Activated CD4-positive, alpha-beta T cell treated with anti-CD3 and anti-CD28 coated beads, Interleukin-2, amount 50 U/mL, for 4 hours (primary cell): ENCODE measurements at places on chromosomes 5 and 9.

GRCh38 chr9:130634801-130635200, 29.6 kb upstream of the PRDM12 start:
- DNase-seq: no peak

GRCh38 chr5:103098993-103099392, 20.9 kb downstream of the GIN1 start:
- no peak for DNase-seq

DNA sequence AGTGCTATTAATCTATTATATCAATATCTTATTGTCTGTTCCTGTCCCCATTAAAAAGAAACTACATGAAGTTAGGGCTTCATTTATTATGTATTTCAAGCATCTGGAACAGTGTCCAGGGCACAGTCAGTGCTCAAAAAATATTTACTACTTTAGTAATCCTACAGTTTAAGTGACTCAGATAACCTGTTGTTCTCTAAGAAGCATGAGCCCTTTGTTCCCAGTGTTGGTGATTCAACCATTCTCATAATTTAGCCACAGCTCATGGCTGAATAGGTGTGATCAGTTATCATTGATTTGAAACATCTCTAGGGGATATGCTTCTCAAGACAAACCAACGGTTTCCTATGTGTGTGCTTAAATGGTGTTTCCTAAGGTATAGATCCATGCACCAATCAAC, 292.7 kb downstream of the TMEM167A start:
- DNase-seq: no peak

GRCh38 chr9:86679909-86680308, 267.4 kb downstream of the GAS1 start:
- DNase-seq: no peak

- no peak for DNase-seq
These were observed 2.5 kb downstream of the DIPK1B start for GRCh38 chr9:136714893-136715274.

GRCh38 chr5:158301186-158301585, 442.2 kb upstream of the CLINT1 start:
- DNase-seq: no peak

- no peak for DNase-seq
These were observed 2.8 kb downstream of the LARS1 start for GRCh38 chr5:146179696-146180095.

DNA sequence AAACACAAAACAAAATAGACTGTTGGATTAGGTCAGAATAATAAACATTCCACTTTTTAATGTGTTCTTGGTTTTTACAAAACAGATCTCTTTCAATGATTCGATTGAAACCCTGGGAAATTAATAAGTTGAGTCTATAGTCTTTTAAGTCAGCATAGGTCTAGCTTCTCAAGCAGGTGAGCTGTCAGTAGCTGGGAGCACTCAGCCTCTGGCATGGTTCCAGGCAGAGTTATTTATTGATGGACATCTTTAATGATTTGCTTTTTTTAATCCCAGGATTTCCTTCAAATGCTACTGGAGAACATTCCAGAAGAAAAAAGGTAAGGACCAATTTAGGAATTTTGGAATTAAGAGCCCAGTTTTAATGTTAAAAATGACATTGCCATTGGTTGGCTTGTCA, 241.0 kb downstream of the AOPEP start:
- no peak for DNase-seq

DNA sequence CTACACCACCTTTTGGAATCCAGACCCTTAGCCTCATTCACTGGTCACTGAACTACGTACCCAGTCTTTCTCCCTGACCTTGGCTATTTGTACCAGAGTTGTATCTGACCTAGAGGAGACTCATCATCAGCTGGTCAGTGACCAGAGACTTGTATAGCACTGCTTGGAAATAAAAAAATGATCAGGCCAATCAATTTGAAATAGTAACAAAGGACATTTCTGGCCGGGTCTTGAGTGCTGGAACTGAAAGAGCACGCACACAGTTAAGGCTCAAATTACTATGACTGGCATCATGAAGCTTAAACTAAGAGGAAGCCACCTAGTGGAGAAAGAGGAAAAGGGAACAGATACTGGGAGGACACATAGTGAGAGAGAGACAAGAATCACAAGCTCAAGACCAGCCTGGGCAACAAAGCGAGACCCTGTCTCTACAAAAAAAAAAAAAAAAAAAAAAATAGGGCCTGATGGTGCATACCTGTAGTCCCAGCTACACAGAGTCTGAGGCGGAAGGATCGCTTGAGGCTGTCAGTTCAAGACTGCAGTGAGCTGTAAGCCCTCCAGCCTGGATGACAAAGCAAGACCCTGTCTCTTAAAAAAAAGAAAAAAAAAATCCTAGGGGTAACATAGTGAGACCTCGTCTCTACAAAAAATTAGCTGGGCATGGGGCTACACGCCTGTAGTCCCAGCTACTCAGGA, 12.8 kb upstream of the SRP19 start:
- DNase-seq: no peak

GRCh38 chr9:92686954-92687353, 17.0 kb upstream of the IPPK start:
- no peak for DNase-seq

- no peak for DNase-seq
These were observed 56.7 kb downstream of the SAXO1 start for GRCh38 chr9:18976221-18976708.

- DNase-seq: no peak
These were observed 86.7 kb downstream of the PHF2 start for GRCh38 chr9:93662952-93663572.

DNA sequence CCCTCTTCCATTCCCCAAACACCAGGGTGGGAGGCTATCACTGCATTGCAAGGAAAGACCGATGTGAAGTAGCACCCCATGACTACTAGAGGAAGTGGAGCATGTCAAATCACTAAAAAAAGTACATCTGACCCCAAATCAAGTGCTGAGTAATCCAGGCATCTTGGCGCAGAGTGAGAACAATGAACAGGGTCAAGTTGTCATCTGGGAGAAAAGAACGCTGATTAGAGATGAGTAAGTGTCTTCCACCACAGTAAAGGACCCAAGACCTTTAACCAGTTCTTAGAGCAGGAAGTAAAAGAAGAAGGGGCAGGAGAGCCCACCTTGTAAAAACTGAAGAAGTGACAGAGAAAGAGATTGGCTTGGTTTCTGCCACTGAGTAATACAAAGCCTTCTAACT, 75.0 kb upstream of the RAD23B start:
- no peak for DNase-seq

DNA sequence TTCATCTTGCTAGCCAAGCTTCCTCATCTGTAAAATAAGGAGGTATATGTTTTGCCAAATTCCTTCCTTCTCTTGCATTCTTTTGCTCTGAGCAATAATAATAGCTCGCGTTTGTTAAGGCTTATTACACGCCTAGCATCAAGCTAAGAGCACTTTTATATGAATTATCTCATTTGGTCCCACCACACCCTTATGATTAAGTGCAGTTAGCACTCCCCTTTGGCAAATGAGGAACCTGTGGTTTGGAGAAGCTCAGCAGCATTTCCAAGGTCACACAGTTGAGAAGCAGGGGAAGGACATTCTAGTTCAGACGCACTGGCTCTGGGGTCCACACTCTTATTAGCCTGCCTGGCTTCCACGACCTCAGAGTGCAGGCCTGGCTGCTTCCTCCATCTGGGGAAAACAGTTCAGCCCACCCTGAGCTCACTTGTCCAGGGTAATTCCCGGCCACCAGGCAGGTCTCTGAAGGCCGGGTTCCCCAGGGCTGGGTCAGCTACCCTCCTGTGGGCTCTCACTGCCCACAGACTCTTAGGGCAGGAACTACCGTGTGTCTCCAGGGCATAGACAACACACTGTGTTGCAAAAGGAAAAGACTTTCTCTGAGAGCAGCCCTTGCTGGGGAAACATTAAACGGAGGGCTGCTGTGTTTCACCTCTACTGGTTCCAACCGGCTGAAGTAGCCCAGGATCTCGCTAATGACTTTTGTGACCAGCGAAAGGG, 9.9 kb upstream of the FBP1 start:
- no peak for DNase-seq

- no peak for DNase-seq
These were observed 155.8 kb downstream of the TSSK1B start for GRCh38 chr5:113278976-113279375.

GRCh38 chr9:86660146-86660943, 287.0 kb downstream of the GAS1 start:
- DNase-seq: no peak

DNA sequence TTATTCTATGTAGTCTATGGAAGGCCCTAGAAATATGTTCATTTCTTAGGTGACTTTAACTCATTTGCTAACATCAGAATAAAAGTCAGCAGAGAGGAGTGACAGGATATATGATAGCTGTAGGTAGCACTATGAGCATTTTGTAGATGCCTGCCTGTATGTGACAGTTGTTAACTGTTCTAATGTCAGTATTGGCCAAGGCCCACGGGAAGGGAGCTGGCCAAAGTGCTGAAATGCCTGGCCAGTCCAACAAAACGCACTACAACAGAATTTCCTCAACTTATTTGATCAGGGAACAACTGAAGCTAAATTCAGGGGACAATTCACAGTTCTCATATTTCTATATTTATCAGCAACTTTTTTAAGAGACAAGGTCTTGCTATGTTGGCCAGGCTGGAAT, 20.8 kb downstream of the SV2C start:
- no peak for DNase-seq

DNA sequence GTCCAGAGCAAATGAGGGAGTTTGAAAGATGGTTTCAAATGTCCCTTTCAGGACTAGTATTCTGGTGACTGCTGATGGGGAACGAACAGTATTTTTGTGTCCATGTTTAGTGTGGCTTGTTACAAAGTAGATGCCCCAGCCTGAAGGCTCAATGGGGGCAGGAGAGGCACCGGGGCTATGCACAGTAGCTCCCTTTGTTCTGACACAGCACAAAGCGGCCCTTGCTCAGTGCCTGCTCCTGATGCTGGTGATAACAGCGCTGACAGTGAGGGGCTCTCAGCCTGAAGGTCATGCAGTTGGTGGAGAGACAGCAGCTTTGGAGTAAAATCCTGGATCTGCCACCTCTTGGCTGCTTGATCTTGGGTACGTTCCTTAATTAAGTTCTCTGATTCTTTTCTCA, 188.9 kb downstream of the SLIT3 start:
- no peak for DNase-seq

DNA sequence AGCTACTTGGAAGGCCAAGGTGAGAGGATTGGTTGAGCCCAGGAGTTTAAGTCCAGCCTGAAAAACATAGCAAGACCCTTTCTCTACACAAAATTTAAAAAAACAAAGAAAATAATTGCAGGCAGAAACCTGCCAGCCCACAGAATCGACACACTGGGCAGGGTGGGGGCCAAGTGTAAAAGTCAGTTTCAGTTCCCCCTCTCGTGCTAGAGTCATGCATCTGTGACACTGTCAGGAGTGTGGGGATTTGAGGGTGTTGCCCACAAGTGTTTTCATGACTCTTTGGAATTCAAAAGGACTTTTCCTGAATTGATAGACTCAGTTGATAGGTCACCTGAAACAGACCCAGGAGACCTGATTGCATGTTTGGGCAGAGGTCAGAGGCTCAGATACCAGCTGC, 47.6 kb downstream of the PRRC2B start:
- DNase-seq: no peak

DNA sequence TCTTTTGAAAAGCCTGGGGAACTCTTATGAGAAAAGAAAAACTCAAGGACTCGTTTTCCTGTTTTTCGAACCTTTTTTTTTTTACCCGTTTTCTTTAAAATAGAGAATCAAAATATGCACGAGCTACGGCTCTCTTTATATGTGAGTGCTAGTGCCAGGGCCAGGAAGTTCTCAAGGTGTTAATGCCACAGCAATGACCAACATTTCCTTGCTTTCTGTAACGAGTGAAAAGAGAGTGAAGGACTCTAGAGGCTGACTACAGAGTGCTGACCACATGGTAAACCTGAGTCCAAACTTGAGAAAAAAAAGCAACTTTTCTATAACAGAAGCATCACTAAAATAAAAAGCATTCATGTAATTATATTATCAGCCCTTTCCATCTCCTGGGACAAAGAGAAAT, 102.2 kb upstream of the SLC28A3 start:
- no peak for DNase-seq

- no peak for DNase-seq
These were observed 15.0 kb upstream of the ELL2 start for GRCh38 chr5:95976606-95977005.

DNA sequence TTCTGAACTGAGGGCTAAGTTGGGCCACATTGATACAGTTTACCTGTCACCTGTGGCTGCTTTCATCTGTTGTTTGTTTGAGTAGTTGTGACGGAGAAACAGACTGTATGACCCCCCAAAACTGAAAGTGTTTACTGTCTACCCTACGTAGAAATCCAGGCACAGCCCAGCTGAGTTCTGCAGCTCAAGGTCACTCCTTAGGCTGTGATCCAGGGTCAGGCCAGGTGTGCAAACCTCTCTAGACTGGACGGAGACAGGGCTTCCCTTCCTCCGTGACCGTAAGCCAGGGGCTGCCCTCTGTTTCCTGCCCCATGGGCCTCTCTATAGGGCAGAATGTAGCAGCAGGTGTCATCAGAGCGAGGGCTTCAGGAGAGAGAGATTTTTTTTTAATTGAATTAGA, 207.9 kb upstream of the OTULINL start:
- no peak for DNase-seq

DNA sequence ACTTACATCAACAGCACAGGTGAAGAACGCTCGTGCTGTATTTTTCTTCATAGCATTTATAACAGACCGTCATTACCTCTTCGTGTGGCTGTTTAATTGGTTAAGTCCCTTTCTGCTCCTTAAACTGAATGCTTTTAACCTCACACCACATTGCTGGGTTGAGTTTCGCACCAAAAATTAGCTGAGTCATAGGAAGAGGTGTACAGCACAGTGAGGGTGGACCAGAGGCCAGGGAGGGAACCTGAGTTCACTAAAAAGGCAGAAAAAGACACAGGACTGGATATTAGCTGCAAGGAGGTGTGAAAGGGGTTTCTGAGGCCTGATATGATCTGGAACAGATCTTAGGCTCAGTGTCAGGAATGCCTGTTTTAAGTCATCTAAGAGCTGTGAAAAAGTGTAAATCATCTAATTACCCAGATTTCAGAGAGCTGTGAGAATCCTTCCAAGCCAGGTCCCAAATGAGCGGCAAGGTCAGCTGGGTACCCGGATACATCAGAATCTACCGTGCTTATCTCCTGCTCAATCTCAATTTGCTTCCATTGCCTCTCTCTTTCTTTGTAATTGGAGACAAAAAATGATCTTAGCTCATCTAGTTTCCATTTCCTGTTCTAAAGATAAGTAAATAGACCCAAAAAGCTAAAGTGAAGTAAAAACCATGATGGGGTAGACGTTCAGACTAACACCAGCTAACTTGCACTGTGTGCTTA, 7.1 kb upstream of the CFAP90 start:
- DNase-seq: no peak

- DNase-seq: no peak
These were observed 88.7 kb downstream of the PALM2AKAP2 start for GRCh38 chr9:109868722-109869121.

GRCh38 chr5:33148076-33148513, 292.7 kb upstream of the TARS1 start:
- no peak for DNase-seq

DNA sequence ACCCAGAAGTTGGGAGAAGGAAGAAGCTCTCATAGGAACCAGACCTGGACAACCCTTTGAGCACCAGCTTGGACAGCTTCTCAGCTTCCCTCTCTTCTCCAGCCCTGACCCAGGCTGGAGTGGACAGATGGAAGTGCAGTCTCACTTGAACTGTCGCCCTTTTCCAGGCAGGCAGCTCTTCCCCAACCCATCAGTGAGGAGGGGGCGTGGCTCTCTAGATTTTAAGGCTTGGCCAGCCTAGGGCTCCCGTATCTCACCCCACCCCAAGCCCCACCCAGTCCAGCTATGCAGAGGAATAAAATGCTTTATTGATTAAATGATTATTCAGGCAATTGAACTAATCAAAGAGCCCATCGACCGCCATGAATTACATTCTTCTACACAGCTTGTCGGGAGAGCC, 2.2 kb downstream of the PAX5 start:
- no peak for DNase-seq

- no peak for DNase-seq
These were observed 135.4 kb upstream of the RGMB start for GRCh38 chr5:98638111-98638510.
